ENCODE measurements at places on chromosomes 1 and 21. TPM values are rescaled to one million over a fixed set of nuclear protein-coding genes. Genes with fewer than 3 reads are reported as not detected.

Gene C21orf91
- total RNA-seq: 6.4 TPM

Gene SMYD3
- total RNA-seq: 23.8 TPM

Gene PAQR6
- total RNA-seq: 7.5 TPM

Gene CD1D
- total RNA-seq: 2.3 TPM

Gene FCRL1
- total RNA-seq: not detected

Gene CHRM3
- total RNA-seq: 63.8 TPM

Gene ASTN1
- total RNA-seq: 1.9 TPM

Gene LHX8
- total RNA-seq: not detected

Gene VPS45
- 44.6 TPM for total RNA-seq

Gene SPOCD1
- 0.14 TPM for total RNA-seq

Gene RABGGTB
- total RNA-seq: 33.2 TPM

Gene ELF3
- 0.55 TPM for total RNA-seq

Gene CD1E
- 0.71 TPM for total RNA-seq

Gene IFFO2
- 7.5 TPM for total RNA-seq

Gene IL12RB2
- 2.1 TPM for total RNA-seq

Gene LSM10
- total RNA-seq: 114 TPM

Gene CFAP141
- total RNA-seq: not detected

All from sigmoid colon (tissue), 7 donors.